ENCODE measurements at places on chromosomes 4 and X. TPM values are rescaled to one million over a fixed set of nuclear protein-coding genes. Genes with fewer than 3 reads are reported as not detected.

GRCh38 chrX:54786967-54787366 is 11.1 kb downstream of the ITIH6 start:
- H3K4me1 ChIP-seq, result no peaks in the 10 kb centered on the region
- no peak overlapping the region for H3K4me3 ChIP-seq
- no peaks in the 10 kb centered on the region for H3K36me3 ChIP-seq

DNA sequence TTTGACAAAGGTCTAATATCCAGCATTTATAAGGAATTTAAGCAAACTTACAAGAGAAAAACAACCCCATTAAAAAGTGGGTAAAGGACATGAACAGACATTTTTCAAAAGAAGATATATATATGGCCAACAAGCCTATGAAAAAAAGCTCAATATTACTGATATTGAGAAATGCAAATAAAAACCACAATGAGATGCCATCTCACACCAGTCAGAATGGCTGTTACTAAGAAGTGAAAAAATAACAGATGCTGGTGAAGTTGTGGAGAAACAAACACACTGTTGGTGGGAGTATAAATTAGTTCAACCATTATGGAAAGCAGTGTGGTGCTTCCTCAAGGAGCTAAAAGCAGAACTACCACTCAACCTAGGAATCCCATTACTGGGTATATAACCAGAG is 91.6 kb upstream of the EFHC2 start:
- H3K4me1 ChIP-seq, result no peaks in the 10 kb centered on the region
- no peaks in the 10 kb centered on the region for H3K27me3 ChIP-seq
- no peak for DNase-seq
- H3K27ac ChIP-seq, result no peak overlapping the region
- H3K4me3 ChIP-seq, result no peak overlapping the region

The RPA4 gene
- 4.6 TPM for total RNA-seq

The SHROOM3 gene
- total RNA-seq, result 145 TPM

GRCh38 chr4:99438405-99438780 is 3.3 kb upstream of the ADH7 start:
- no peaks in the 10 kb centered on the region for H3K27me3 ChIP-seq
- no peaks in the 10 kb centered on the region for H3K36me3 ChIP-seq
- peak overlapping the region; percentile 77 for H3K27ac ChIP-seq
- H3K4me3 ChIP-seq, result no peak overlapping the region
- no peaks in the 10 kb centered on the region for H3K4me1 ChIP-seq
- no peak for DNase-seq

DNA sequence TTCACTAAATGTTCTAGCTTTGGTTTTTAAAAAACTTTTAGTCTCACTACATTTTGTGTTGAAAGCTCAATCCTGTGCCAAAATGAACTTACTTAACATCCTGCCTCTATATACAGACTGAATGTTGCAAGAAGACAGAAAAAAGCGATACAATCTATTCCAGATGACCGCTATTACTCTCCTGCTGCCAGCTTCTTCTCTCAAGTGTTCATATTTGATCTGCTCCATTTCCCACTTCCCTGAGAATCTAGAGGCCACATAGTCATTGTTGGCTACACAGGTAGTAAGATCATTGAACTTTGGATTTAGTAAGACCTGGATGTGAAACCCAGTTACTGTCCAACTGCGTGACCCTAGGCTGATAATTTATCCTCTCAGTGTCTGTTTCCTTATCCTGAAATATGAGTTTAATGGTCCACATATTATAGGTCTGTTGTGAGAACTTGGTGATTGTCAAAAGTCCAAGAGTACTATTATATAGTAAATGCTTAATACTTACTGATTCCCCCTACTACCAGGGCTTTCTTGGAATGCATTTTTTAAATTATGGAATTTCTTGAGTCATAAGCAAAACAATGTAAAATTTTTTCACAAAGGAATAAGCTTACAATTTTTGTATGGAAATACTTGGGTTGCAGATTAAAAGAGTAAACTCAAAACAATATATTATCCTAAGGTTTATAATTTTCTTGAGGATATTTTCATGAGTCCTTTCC is 976.8 kb upstream of the ADGRL3 start:
- no peaks in the 10 kb centered on the region for H3K27me3 ChIP-seq
- no peak overlapping the region for H3K4me3 ChIP-seq
- H3K27ac ChIP-seq, result no peak overlapping the region
- no peaks in the 10 kb centered on the region for H3K36me3 ChIP-seq

DNA sequence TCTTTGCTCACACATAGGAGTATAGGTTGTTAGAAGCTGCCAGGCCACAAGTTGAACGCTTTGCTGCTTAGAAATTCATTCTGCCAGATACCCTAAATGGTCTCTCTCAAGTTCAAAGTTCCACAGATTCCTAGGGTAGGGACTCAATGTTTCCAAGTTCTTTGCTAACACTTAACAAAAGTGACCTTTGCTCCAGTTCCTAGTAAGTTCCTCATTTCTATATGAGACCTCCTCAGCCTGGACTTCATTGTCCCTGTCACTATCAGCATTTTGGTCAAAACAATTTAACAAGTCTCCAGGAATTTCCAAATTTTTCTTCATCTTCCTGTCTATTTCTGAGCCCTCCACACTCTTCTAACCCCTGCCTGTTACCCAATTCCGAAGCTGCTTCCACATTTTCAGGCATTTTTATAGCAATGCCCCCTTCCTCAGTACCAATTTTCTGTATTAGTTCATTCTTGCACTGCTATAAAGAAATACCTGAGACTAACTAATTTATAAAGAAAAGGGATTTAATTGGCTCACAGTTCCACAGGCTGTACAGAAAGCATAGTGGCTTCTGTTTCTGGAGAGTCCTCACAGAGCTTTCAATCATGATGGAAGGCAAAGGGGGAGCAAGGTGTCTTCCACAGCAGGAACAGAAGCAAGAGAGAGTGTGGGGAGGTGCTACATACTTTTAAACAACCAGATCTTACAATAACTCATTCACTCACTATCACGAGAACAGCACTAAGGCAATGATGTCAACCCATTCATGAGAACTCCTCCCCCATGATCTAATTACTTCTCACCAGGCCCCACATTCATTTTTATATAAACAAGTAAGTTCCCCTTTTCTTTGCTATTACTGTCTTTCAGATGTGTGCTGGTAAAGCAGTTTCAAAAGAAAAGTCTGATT is 11.5 kb upstream of the TLR1 start:
- peak overlapping the region; percentile 3 for H3K27ac ChIP-seq
- DNase-seq, result no peak
- H3K4me3 ChIP-seq, result no peak overlapping the region
- no peaks in the 10 kb centered on the region for H3K36me3 ChIP-seq
- no peaks in the 10 kb centered on the region for H3K27me3 ChIP-seq

The GCNA gene
- 2.6 TPM for total RNA-seq

GRCh38 chrX:28223991-28224390 is 242.7 kb upstream of the DCAF8L1 start:
- no peaks in the 10 kb centered on the region for H3K36me3 ChIP-seq
- no peaks in the 10 kb centered on the region for H3K4me1 ChIP-seq
- no peaks in the 10 kb centered on the region for H3K27me3 ChIP-seq
- DNase-seq, result no peak
- no peak overlapping the region for H3K4me3 ChIP-seq
- no peak overlapping the region for H3K27ac ChIP-seq

The ATOH1 gene
- not detected for total RNA-seq

The ZMAT1 gene
- total RNA-seq, result 16.7 TPM

The SAP30 gene
- total RNA-seq, result 50.1 TPM

- H3K36me3 ChIP-seq, result no peaks in the 10 kb centered on the region
- no peak for DNase-seq
- no peak overlapping the region for H3K4me3 ChIP-seq
- H3K4me1 ChIP-seq, result no peaks in the 10 kb centered on the region
Observed at GRCh38 chr4:92050875-92051274, 252.9 kb upstream of the GRID2 start.

The FAT1 gene
- 125 TPM for total RNA-seq

DNA sequence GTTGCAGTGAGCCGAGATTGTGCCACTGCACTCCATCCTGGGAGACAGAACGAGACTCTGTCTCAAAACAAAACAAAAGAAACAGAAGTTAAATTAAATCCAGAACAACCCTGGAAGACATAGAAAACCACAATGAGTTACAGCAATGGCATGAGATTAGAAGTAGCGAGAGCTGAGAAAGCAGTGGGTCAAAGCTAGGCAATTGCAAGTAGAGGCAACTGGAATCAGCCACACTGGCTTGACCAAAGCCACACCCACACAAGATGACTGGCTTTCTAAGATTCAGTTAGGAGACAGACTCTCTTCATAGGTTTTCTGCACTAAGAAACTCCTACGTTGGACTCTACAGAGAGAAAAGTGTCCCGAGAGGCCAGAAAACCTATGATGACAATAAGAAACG is 443.0 kb downstream of the GPM6A start:
- no peak for DNase-seq
- no peak overlapping the region for H3K27ac ChIP-seq
- H3K4me1 ChIP-seq, result no peaks in the 10 kb centered on the region
- no peaks in the 10 kb centered on the region for H3K36me3 ChIP-seq
- no peaks in the 10 kb centered on the region for H3K27me3 ChIP-seq
- H3K4me3 ChIP-seq, result no peak overlapping the region

The TECRL gene
- total RNA-seq, result not detected

The PCSK1N gene
- 1.4 TPM for total RNA-seq

The FABP2 gene
- not detected for total RNA-seq

The USP17L21 gene
- total RNA-seq, result not detected

The KLKB1 gene
- 0.33 TPM for total RNA-seq

GRCh38 chr4:54779036-54779435 is 121.3 kb downstream of the KIT start:
- no peaks in the 10 kb centered on the region for H3K27me3 ChIP-seq
- DNase-seq, result no peak
- no peak overlapping the region for H3K4me3 ChIP-seq
- no peaks in the 10 kb centered on the region for H3K4me1 ChIP-seq

The NOX1 gene
- not detected for total RNA-seq

The HTN3 gene
- not detected for total RNA-seq

DNA sequence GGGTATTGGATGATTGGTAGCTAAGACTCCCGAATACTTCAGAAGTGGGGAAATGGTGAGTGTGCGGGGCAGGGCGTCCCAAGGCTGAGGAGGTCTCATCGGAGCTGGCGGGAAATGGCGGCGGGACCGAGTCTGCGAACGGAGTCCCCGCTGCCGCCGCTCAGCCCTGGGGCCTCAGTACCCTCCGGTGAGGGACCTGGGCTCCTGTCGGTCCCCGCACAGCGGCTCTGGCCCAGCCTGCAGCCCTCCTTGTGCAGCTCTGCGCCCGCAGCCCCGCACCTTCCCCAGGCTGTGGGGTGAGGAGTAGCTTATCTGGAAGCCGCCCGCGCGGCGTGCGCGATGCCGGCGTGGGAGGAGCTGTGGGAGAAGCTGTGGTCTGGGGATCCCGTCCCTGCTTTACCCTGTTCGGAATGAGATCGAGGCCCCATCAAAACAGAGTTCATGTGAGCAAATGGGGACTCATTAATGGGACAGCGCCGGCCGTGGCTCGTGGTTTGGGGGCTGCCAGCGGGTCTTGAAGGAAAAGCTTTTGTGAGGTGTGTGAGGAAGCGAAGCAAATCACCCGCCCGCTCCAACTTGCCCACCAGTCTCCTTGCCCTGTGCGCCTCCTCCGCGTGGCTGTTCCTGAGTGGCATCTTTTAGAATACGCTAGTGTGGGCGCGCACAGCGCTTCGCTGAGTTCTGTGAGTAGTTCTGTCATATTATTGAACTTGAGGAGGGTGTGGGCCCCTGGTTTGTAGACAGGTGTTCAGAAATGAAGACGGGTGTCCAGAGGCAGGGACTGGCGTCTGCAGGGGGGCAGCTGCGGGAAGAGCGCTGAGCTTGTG is 531 bp downstream of the ZNF141 start:
- no peaks in the 10 kb centered on the region for H3K36me3 ChIP-seq
- no peaks in the 10 kb centered on the region for H3K4me1 ChIP-seq
- no peaks in the 10 kb centered on the region for H3K27me3 ChIP-seq
- H3K4me3 ChIP-seq, result peak overlapping the region; percentile 94

DNA sequence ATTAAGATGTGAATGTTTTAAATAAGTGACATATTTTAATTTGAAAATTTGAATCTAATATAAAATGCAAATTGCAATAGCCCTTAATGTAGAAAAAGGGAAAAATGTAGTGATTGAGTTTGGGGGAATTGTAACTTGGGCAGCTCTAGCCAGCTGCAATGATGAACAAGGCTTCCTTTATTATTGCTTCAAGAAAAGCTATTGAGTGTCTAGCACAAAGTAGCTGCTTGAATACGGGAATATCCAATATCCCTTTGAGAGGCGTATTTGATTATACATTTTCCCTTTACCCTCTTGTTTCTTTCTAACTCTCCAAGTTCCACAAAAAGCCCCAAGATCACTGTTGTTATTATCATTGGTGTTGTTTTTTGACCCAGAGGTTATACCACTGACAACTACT is 21.8 kb downstream of the IL1RAPL1 start:
- H3K4me3 ChIP-seq, result no peak overlapping the region
- H3K27me3 ChIP-seq, result no peaks in the 10 kb centered on the region
- DNase-seq, result no peak

The PDHA2 gene
- total RNA-seq, result not detected

GRCh38 chr4:172018358-172018757 is 205.2 kb downstream of the GALNTL6 start:
- H3K4me1 ChIP-seq, result no peaks in the 10 kb centered on the region
- DNase-seq, result no peak
- H3K27me3 ChIP-seq, result no peaks in the 10 kb centered on the region
- H3K27ac ChIP-seq, result no peak overlapping the region
- H3K4me3 ChIP-seq, result no peak overlapping the region

DNA sequence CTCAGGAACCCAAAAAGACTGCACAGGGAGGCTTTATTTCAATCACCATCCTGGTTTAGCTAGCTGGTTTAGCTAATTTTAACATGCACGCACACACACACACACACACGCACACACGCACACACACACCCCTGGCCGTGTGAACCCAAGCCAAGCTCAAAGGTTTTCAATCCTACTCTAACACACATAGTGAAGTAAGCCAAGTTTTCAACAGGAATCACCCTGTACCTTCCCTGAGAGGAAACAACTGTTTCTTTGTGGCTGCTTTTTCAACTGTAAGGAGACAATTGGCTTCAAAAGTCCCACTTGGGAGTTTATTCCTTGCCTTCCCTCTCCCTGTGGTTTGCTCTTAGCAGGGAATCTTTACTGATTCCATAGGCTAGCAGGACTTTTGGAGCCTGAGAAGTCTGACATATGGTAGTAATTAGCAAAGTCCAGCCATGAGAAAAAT is 98.9 kb upstream of the BMP3 start:
- H3K36me3 ChIP-seq, result no peaks in the 10 kb centered on the region
- no peaks in the 10 kb centered on the region for H3K27me3 ChIP-seq
- no peak overlapping the region for H3K4me3 ChIP-seq
- H3K27ac ChIP-seq, result no peak overlapping the region

Data from breast epithelium (tissue), 4 donors.